Activated T-helper 1 cell treated with anti-CD3 and anti-CD28 coated beads, Interleukin-12 subunit alpha, Interleukin-12 subunit beta, Interleukin-2, Interleukin-4 antibody, amounts not matched to agents 30 ng/mL and 10 ng/mL and 1 ng/mL, durations not matched to agents 14 hours and 24 hours and 36 hours (primary cell): ENCODE measurements at places on chromosomes 1 and 21.

DNA sequence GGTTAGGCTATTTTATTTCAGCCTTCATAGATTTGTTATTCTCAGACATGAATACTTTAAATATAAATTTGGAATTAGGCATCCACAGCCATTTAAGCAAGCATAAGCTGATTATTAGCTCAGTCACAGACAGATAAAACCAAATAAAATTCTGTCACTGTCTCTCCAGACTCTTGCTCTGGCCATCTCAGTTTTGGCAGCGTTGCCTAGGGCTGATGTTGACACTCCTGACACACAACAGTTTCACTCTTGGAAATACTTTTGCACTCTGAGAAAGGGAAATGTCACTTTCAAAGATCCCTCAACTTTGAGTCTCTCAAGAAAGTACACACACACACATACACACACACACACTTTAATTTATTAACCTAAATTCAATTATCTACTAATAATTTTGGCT, 372.7 kb downstream of the BRINP3 start:
- no peak for DNase-seq

DNA sequence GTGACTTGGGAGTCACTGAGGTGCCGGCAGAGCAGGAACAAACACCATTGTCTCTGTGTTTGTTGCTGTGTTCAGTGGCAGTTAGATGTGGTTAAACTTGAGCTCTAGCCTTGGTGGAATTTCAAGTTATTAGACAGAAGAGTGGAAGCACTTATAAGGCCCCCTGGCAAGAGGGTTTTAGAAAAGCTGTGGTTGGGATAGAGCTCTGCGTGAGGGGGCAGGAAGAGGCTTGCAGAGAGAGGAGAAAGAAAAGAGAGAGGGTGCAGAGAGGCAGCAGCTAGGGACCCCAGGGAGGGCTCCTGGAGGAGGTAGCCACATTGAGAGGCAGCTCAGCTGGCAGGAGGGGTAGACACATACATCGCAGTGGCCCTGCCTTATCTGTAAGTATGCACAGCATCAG, 128.2 kb downstream of the GALNT2 start:
- no peak for DNase-seq

- no peak for DNase-seq
These were observed 29.3 kb downstream of the PRKCZ start for GRCh38 chr1:2079396-2080085.

DNA sequence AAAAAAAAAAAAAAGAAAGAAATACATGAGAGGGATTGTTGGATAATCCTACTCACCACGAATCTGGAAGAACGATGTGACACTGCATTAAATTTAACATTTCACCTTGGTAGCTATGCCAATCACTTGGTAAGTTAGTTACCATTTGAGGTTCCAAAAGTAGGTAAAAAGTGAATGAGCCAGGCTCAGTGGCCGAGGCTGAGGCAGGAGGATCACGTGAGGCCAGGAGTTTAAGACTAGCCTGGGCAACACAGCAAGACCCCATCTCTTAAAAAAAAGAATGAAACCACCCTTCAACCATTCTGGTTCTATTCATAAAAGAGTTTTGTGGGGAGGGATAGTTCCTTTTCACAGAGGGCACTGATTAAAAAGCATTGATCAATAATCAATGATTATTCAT, 133.6 kb downstream of the ADSS2 start:
- no peak for DNase-seq

- DNase-seq, result no peak
These were observed 23.1 kb upstream of the MYSM1 start for GRCh38 chr1:58722967-58723366.

- no peak for DNase-seq
These were observed 546.1 kb upstream of the ADAMTS5 start for GRCh38 chr21:27513016-27513415.

GRCh38 chr1:68049941-68050878, at the start of gene DIRAS3:
Gene DIRAS3, minus strand, starts transcription at chr1:68050627. Its CDS starts 3,330 bp downstream, at chr1:68047297.
- DNase-seq, result no peak

GRCh38 chr1:187384504-187384903, 555.8 kb downstream of the PLA2G4A start:
- no peak for DNase-seq

DNA sequence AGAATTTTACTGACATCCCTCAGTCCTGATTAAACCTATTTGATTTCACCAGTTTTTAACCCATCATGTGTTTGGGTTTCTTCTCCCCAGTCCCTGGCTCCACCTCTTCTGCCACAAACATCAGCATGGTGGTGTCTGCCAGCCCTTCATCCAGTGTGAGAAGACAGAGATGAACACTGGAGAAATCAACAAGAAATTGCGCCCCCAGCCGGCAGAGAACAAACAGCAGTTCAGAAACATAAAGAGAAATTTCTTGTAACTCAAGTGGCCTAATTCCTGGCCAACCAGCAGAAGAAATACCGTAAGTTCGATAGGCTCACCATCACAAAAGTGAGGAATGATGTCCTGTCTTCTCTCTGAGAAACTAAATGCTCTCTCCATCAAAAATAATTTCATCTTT, 18.3 kb downstream of the S100A11 start:
- no peak for DNase-seq

GRCh38 chr1:6481820-6482219, 9.6 kb downstream of the PLEKHG5 start:
- DNase-seq, result no peak

- no peak for DNase-seq
These were observed 175.5 kb downstream of the CLIC6 start for GRCh38 chr21:34844013-34844923.

- DNase-seq, result no peak
These were observed 33.5 kb upstream of the CRB1 start for GRCh38 chr1:197234581-197234980.
